ENCODE measurements at places on chromosomes 7 and 10.

DNA sequence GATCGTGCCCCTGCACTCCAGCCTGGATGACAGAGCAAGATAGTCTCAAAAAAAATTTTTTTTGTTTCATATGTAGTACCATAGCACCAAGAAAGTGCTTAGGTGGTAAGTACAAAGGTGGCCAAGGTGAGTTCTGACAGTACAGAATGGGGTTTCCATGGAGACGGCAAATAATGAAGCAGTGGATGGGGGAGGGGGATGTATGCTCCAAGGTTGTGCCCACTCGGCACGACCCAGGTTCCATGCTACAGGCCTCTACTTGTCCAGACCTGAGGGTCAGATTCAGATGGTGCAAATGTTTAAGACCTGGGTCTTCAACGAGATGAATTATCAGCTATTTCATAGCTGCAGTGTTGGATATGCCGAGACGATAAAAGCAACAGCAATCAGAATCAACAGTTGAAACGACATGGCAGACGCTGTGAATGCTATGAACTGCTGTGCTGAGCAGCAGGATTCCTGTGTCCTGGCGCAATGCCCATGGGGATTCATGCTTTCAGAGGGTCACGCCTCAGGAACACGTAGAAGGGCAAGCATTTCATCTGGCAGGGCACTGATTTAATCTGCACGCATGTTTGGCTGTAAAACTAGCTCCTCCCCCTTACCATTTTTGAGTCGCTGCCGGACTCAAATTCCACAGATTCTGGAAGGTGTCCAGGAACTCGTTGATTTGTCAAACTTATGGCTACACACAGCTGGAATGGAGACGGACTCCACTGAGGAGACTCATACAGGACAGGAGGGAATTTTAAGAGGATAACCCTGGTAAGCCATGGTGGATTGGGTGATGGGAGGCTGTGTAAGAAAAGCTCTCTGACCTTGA lies 256.5 kb downstream of the FRMD4A start:
- no peak for DNase-seq

DNA sequence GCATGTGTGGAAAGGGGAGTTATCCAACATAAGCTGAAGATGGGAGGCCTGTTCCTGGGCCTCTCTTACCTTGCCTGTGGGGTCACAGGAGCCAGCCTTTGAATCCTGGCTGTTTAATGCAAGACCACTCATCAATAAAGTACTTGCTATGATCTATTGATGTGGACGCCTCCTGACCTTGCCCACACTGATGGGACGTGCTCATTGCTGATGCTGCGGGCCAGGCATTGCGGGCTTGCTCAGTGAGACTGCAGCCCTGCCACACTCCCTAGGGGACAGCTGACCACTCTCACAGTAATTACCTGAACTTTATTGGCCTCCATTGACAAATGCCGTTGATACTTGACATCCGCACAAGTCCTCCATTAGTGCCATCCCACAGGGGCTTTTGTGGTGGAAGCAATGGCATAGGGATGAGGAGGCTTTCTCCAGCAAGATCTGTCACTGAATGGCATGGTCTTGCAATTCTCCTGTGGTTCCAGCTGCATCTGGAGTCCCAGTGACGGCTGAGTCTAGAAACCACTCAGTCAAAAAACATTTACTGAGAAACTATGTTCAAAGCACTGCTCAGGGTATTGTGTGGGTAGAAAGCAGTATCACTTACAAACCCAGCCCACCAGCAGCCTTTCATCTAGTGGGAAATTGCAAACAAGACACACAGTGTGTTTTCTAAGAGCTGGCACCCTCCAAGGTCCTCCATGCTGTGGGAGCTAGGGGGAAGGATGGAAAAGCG lies 135.1 kb upstream of the YAE1 start:
- no peak for DNase-seq

- DNase-seq = no peak
Observed at GRCh38 chr10:124211921-124212320, 118.5 kb upstream of the CHST15 start.

DNA sequence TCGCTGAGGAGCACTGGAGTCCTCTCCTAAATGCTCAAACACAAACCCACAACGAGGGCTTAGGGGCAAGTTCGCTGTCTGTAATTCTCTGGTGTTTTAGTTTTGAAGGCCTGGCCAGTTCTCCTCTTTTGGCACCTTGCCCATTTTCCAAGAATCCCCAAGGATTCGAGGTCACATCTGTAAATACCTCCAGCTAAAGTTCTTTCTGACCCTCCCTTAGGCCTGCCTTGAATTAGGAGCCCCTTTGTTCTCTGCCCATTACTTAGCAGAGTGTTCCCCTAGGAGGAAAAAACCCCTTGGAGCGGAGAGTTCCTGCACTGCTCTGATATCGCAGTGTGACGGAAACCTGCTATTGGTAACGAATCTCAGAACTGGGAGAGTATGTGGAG lies 743 bp upstream of the PYROXD2 start:
- DNase-seq = no peak

GRCh38 chr7:33965183-33965744 lies 59.9 kb downstream of the BMPER start:
- no peak for DNase-seq

GRCh38 chr7:46143949-46144917 lies 223.2 kb upstream of the IGFBP3 start:
- DNase-seq = no peak

- no peak for DNase-seq
Observed at GRCh38 chr7:143361552-143362130, 872 bp downstream of the FAM131B start.

DNA sequence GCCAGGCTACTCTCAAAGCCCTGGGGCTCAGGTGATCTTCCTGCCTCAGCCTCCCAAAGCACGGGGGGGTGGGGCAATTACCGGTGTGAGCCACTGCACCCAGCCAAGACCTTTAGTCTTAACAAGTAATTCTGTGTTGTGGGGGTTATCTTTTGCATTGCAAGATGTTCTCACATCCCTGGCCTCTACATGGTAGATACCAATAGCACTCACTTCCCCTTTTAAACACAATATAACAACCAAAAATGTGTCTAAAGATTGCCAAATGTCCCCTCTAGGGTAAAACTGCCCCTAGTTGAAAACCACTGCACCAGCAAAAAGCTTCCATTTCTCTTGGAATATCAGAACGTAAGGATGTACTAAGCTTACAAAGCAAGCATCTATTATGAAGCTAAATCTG lies 225.0 kb downstream of the CTNNA3 start:
- DNase-seq = no peak

- DNase-seq = no peak
Observed at GRCh38 chr10:73655990-73656298, at the start of gene SYNPO2L. Gene SYNPO2L, minus strand, starts transcription at chr10:73656029. Its CDS starts 107 bp downstream, at chr10:73655922.

GRCh38 chr10:69504576-69505250 lies 53.4 kb downstream of the TSPAN15 start:
- no peak for DNase-seq

GRCh38 chr10:6364893-6365292 lies 162.2 kb downstream of the PFKFB3 start:
- no peak for DNase-seq

DNA sequence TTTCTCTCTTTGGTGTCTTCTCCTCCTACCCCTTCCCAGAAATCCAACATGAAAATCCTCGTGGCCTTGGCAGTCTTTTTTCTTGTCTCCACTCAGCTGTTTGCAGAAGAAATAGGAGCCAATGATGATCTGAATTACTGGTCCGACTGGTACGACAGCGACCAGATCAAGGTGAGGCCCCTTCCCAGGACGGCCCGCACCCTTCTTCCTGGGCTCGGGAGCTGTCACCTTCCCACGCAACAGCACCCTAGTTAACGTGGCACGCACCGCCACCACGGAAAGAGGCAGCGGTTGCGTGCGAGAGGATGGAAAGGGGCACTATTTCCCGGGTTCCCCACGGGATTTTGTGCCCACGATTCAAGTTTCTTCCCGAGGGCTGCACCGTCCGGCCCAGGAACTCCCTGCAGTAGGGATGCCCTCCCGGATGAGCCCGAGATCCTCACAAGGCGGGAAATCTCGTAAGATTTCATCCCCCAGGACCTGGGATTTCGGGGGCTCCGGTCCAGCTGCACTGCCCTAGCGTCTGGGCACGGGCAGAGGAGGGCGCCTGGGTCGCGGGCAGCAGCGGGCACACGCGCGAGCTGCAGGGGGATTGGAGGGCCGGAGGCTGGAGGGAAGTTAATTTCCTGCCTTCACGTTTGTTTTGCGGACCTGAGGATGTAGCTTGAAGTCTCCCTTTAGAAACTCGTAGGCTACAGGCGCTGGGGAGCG lies 834 bp downstream of the TAC1 start:
- DNase-seq = no peak

- no peak for DNase-seq
Observed at GRCh38 chr10:62007145-62007544, 105.6 kb downstream of the ARID5B start.

DNA sequence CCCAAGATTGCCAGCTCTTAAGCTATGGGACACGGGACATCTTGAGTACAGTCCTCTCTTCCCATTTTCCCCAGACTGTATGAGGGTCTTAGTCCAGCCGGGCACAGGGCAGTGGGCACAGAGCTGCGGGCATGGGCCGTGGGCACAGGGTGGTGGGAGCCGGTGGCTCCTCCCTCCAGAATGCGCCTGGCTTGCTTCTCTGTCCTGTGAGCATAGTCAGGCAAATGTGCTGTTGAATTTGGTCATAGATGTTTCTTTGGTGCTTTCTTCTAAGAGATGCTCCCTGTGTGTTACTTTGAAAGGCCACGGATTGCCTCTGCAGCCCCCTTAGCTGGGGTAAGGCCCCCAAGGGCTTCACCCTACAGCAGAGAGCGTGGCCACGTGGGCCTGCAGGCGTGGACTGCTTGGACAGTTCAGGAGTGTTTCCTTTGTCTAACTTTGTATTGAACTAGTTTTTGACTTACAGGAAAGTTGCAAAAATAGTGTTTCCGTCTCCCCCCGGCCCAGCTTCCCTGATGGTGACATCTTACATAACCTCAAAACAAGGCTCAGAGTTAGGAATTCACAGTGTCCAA lies 24.7 kb downstream of the LRRC27 start:
- DNase-seq = no peak

DNA sequence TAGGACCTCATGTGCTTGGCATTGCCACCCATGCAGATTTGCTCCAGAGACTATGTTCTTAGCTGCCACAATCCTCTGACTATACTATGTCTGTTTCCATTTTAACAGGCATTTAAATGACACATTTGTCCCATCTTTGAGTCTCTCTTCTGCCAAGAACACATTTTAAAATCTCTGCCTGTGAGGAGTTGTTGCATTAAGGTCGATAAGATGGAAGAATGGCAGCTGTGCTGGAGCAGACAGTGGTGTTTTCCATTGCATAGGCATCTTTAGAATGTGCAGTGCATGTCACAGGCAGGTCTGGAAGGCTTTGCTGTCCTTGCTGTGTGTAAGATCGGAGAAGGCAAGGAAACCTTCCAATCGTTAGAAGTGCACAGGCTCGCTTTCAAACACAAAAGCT lies 70.9 kb upstream of the CELF2 start:
- DNase-seq = no peak

- DNase-seq = no peak
Observed at GRCh38 chr10:58264780-58265179, 2.9 kb downstream of the IPMK start.

GRCh38 chr7:20331910-20332813 lies 1.5 kb downstream of the ITGB8 start:
- DNase-seq = no peak

DNA sequence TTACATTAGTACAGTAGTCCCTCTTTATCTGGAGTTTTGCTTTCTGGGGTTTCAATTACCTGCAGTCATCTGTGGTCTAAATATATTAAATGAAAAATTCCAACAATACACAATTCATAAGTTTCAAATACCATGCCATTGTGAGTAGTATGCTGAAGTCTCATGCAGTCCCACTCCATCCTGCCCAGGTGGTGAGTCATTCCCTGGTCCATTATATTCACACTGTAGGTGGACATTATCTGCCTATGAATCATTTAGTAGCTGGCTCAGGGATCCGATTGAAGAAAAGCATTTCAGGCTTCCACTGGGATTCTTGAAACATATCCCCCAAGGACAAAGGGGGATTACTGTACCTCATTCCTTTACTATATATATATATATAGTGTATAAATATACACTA lies 298.2 kb upstream of the GALNT17 start:
- no peak for DNase-seq

DNA sequence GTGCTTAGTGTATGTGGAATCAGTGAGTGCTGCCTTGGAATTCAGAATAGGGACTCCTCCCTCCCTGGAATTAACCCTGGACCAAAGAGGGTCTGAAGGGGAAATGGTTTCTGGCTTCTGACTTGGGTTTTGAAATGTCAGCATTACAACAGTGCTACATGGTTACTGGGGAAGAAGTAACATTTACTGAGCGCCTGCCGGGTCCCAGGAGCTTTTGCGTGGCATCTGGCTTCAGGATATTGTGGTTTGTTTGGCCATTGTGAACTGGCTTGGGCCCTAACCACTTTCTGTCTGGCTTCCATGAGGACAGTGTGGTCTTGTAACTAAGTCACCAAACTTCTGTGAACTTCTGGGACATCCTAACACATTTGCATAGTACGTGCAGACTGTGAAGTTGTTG lies 21.3 kb downstream of the TSPAN15 start:
- DNase-seq = no peak

- DNase-seq = no peak
Observed at GRCh38 chr10:47060356-47060755, 149.1 kb downstream of the PTPN20 start.

DNA sequence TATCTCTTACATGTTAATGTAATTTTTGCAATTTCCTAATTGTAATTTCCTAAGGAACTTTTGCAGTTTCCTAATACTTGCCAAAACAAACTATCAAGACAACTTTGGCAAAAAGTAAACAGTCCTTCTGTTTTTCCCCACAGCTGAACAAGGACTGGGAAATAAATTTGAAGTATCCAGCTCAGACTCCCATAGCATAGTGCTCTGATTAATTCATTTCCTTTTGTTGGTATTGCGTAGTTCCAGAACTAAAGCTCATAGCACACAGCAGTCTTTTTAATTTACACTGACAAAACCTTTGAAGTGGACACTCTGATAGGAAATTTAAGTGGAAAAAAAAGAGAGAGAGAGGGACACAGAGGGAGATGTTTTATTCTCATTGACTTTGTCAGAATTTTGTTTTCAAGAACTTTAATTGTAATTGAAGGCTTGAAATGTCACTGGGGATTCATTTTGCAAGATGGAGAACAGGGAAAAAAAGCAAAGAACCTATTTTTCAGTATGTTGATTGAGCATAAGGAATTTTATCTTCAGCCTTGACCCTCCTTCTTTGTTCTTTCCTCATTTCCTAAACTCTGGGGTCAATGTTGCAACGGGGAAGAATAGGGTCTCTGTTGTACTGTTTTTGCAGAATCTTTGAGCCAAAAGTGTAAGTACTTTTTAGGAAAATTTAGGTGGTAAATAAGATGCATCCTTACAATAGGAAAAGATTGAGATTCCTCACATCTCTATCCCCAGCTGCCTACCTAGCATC lies 232.2 kb upstream of the NPSR1 start:
- DNase-seq = no peak

- no peak for DNase-seq
Observed at GRCh38 chr7:27254625-27255024, 12.0 kb downstream of the EVX1 start.

DNA sequence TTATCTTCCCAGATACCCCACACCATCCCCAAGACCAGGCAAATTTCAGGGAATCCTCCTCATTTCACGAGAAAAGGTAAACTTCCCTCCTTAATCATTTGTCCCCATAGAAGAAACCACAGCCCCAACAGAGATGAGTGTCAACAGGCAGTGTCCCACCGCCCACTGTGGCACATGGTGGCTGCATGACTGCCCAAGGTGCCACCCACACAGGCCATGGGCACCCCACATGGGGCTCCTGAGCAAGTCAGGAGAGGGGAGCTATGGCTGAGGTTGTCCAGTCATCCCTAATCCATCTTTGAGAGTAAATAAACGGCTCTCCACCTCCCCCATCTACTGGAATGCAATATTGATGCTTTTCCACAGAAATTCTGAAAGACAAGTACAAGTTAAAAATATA lies 44.1 kb downstream of the ANTXRL start:
- DNase-seq = no peak
